Smooth muscle cell of the coronary artery (primary cell): ENCODE measurements at places on chromosomes 3 and 15. TPM values are rescaled to one million over a fixed set of nuclear protein-coding genes. Genes with fewer than 3 reads are reported as not detected.

TSEN2 gene
- total RNA-seq = 10.8 and 18.7 TPM in 2 replicates

CIDEC gene
- not detected in 2 replicates for total RNA-seq

SEMA3G gene
- total RNA-seq = 0.90 TPM in 1 of 2 replicates, not detected in the other

PRR20G gene
- not detected in 2 replicates for total RNA-seq

RGMA gene
- total RNA-seq = 0.75 and 3.2 TPM in 2 replicates

EFHB gene
- 0.23 and 1.9 TPM in 2 replicates for total RNA-seq

UTS2B gene
- total RNA-seq = 0.23 and 0.38 TPM in 2 replicates

MCF2L2 gene
- total RNA-seq = under 0.01 and 0.15 TPM in 2 replicates

SOX14 gene
- not detected in 2 replicates for total RNA-seq

RAB5A gene
- total RNA-seq = 16.8 and 46.8 TPM in 2 replicates

SHC4 gene
- 0.47 and 4.1 TPM in 2 replicates for total RNA-seq

GHSR gene
- total RNA-seq = not detected in 2 replicates

LRRC34 gene
- 1.2 and 2.0 TPM in 2 replicates for total RNA-seq

CAMKV gene
- not detected in 2 replicates for total RNA-seq

TF gene
- under 0.01 and 0.30 TPM in 2 replicates for total RNA-seq

GOLGA8R gene
- 1.2 and 2.8 TPM in 2 replicates for total RNA-seq

GPR27 gene
- 0.08 TPM in 1 of 2 replicates, not detected in the other for total RNA-seq

SERPINI1 gene
- total RNA-seq = 0.68 and 1.4 TPM in 2 replicates

AADAC gene
- 0.68 and 1.8 TPM in 2 replicates for total RNA-seq

NRROS gene
- 0.08 and 1.1 TPM in 2 replicates for total RNA-seq

ABI3BP gene
- 1.6 and 48.2 TPM in 2 replicates for total RNA-seq
